ENCODE measurements at places on chromosomes 16 and 17.

DNA sequence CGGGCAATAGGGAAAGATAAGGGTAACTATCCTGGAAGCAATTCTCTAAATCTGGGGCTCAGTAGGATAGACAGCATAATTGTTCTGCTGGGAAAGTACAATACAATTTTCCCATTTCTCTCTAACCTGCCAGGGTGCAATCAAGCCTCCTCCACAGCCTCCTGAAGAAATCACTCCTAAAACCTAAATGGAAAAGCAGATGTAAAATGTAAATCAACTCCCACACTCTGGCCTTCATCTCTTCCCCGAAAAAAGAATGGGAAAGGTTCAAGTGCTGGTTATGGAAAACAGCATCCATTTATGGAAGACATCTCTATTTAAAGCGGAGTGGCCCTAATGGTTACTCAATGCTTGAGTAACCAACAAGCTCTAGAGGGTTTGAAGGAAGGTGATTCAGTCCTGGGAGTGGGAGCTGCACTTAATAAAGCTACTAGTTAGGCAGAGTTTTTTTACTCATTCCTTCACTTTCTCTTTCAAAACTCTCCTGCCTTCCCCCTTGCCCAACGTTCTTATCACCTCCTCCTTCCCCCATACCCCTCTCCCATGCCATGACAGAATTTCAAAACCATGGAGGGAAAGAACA is 5.1 kb downstream of the MMD start:
- DNase-seq: no peak

DNA sequence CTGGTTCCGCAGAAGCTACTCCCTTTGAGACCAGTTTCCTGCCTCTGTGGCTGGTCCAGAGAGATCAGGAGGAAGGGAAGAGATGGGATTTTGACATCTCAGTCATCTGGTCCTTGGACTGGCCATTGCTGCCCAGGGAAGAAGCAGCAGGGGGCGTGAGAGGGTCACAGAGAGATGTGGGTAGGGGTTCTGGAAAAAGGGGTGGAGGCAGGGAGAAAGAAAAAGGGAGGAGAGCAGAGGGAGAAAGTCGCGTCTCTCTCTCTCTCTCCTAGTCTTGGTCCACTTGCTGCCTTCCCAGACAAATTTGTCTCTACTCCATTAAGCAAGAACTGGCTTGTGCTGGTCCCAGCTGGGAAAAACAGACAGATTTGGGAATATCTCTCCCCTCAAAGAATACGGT is 4.4 kb downstream of the SHBG start:
- no peak for DNase-seq

DNA sequence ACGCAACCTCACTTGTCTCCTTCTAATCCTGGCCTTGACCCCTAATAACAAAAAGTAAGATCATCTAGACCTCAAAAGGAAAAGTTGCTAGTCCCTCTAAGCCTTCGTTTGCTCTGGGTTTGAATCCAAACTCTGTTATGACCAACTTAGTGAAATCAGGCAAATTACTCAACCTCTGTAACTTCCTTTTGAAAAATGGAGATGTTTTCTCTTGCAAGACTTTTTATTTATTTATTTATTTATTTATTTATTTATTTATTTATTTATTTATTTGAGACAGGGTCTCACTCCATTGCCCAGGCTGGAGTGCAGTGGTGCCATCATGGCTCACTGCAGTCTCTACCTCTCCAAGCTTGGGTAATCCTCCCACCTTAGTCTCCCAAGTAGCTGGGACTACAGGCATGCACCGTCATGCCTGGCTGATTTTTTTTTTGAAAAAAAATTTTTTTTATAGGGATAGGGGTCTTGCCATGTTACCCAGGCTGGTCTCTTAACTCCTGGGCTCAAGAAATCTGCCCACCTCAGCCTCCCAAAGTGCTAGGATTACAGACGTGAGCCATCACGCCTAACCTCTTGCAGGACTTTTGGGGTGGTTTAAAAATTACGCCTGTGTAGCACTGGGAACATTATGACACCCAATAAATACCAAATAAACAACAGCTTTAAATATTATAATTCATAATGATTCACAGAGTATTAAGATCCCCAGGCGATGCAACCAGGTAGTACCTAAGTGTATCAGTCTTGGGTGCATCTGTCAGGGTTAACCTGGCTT is 63.4 kb downstream of the PITPNC1 start:
- DNase-seq: no peak

GRCh38 chr16:24493821-24494220 is 45.5 kb upstream of the RBBP6 start:
- no peak for DNase-seq

GRCh38 chr17:7667656-7668406 is 17.1 kb downstream of the ATP1B2 start:
- DNase-seq: no peak

Data from stimulated activated CD8-positive, alpha-beta memory T cell treated with anti-CD3 and anti-CD28 coated beads, Interleukin-7, amount 100 ng/mL, for 1 hour (primary cell).